ENCODE measurements at places on chromosomes 13 and 19. TPM values are rescaled to one million over a fixed set of nuclear protein-coding genes. Genes with fewer than 3 reads are reported as not detected.
A peak's percentile ranks its signal among the peaks of the same experiment; 100 is the strongest.

DNA sequence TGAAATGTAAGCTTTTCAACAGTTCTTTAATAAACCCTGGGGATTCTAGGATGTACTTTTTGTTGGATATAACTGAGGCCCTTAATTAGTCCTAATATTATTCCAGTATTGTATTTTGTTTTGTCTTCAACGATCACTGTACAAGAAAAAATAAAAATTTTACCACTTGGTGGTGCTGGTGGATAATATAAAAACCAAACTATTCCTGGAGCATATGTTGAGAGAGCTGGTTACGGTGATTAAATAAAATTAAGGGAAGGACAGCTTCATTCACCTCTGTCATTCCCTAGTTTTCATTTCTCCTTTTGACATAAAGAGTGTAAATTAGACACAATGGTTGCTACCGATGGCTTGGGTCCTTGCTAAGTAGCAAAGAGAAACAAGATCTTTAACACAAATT, 598.6 kb upstream of the PCDH20 start:
- DNase-seq, result no peak

DNA sequence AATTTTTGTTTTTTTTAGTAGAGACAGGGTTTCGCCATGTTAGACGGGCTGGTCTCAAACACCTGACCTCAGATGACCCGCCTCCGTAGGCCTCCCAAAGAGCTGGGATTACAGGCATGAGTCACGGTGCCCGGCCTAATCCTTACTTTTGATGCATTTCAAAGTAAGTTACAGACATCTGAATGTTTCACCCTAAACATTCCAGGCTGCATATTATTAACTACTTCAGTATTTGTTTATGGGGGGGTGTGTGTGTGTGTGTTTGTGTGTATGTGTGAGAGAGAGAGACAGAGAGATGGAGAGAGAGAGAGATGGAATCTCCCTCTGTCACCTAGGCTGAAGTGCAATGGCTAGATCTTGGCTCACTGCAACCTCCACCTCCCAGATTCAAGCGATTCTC, 13.1 kb downstream of the SULT2B1 start:
- no peak for DNase-seq

- DNase-seq, result peak; percentile 25
Measured at GRCh38 chr13:21625366-21625765, 21.4 kb upstream of the MICU2 start.

GRCh38 chr13:93345770-93346169, 119.2 kb downstream of the GPC6 start:
- no peak for DNase-seq

DNA sequence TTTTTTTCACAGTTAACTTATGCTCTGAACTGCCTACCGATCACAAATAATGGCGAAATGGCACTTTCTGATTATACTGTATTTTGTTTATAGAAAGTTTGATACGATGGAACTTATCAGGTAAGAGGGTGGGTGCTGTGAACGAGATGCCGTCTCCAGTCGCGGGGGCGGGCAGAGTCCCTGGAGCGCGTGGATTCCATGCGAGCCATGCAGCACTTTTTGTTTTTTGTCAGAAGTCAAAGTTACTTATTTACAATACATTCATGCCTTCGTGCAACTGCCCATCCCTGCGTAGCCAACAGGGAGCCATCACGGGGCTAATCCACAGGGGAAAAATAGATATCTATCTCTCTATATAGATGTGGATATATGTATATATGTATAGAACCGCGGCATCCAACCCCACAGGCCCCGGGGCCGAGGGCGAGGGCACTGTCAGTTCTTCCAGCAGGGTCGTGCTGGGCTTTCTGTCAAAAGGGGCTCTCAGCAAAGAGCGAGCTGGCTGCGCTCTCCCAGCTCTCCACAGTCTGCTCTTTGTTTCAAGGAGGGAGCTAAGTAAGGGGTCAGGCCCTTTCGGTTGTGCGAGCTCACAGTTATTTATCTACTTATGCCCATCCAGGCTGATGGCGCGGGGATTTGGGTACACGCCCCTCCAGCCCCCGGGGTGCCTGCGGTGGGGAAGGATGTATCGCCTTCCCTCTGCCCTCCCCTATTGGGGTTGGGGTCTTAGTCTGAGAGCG, 3.4 kb downstream of the SLITRK1 start:
- DNase-seq, result no peak

DNA sequence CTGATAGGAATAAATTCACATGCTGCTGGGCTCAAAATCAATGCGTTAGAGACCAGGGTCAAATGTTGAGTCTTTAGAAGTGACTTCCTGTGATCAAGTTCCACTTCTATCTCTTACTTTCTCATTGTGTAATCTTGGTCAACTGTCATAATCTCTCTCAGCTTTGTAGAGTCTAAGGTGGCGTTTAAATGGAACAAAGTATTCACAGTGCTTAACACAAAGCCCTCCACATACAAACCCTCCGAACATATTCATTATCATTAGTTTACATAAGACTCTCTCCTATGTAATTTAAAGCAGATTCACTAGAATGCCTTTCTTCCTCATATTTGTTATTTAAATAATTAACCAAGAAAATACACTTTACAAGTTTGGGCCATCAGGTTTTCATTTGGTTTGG, 1044.1 kb downstream of the EFNB2 start:
- no peak for DNase-seq

DNA sequence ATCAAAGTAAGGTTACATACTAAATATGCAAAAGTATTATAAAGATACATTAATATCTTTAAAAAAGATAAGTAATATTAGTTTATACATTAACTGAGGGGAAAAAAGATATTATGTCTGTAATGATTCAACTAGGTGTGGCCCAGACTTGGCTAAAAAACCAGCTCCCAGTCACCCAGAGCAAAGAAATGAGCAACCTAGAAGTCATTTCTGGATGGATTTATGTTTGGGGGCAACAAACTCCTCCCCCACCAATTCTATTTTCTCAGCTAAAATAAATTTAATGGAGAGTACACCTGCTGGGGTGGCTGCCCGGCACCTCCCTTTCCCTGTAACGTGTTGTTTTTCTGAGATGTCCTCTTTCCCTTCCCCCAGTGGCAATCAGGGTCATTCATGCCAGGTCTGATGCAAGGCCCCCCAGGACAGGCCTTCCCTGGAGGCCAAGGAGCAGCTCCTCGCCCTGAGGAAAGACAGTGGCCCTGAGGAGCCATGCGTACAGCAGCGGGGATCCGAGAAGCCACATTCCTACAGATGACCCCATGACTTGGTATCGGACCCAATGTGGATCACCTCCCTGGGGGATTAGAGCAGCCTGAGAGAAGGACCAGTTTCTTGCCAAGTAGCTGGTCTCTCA, 78.6 kb upstream of the DOCK9 start:
- no peak for DNase-seq

The LILRA1 gene
- total RNA-seq, result not detected

GRCh38 chr13:100387416-100387815, 201.2 kb downstream of the GGACT start:
- no peak for DNase-seq

- no peak for DNase-seq
Measured at GRCh38 chr13:39269411-39269810, 231.2 kb downstream of the NHLRC3 start.

DNA sequence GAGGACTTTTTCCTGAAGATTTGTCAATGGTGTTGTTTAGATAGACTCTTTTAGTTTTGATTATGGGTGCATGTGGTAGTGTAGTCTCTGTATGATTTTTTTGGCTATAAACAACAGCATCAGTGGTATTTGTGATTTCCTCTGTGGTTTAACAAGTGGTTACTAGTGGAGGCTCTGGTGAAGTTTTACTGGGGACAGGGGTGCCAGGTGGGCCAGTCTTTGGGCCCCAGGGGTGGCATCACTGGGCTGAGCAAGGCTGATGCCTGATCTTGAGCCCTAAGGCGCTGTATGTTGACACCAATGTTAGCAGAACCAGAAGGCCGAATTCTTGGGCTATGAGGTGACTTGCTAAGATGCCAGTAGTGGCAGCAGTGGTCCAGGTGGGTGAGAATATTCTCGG, 811.4 kb downstream of the DACH1 start:
- DNase-seq, result no peak

- DNase-seq, result no peak
Measured at GRCh38 chr13:91825516-91825915, 427.1 kb downstream of the GPC5 start.

GRCh38 chr13:99386911-99387788, 80.0 kb upstream of the GPR183 start:
- peak; percentile 94 for DNase-seq

- no peak for DNase-seq
Measured at GRCh38 chr13:103866048-103866447, 799.8 kb upstream of the SLC10A2 start.

GRCh38 chr13:46405457-46405856, 18.4 kb upstream of the RUBCNL start:
- no peak for DNase-seq

- no peak for DNase-seq
Measured at GRCh38 chr13:105450784-105451183, 1084.7 kb downstream of the EFNB2 start.

DNA sequence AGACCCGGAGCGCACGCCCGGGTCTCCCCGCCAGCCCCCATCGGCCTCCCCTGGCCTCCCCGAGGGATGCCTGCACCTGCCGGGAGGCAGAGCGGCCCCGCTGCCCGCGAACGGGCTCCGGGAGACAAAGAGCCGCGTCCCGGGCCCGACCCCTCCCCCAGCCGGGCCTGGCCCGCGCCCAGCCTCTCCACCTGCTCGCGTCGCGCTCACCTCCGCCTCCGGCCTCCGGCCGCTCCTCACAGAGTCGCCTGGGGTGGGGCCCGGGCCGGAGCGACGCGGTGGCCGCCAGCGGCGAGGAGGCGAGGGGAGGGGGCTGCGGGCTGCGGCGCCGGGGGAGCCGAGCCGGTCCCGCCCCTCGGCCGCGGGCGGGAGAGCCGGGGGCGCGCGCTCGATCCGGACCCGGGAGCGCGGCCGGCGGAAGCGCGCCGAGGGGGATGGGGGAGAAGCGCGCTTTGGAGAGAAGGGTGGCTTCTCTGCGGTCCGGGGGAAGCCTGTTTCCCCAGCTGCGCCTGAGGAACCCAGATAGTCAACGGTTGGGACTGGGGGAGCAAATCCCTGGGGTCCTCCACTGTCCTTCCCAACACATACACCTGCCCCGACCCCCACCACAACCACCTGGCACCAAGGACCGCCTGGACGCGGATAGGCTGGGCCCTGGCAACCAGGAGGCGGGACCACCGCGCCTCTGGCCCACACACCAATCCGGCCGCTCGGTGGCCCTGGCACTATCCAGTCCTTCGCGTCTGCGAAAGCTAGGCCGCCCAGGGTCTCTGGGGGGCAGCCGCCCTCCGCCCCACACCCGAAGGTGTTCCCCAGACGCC, at the start of gene PRR36:
PRR36 (minus strand) TSS at position 315 of the 821 bp plus-strand sequence. CDS start 701 bp downstream, outside the sequence.
- peak; percentile 48 for DNase-seq

DNA sequence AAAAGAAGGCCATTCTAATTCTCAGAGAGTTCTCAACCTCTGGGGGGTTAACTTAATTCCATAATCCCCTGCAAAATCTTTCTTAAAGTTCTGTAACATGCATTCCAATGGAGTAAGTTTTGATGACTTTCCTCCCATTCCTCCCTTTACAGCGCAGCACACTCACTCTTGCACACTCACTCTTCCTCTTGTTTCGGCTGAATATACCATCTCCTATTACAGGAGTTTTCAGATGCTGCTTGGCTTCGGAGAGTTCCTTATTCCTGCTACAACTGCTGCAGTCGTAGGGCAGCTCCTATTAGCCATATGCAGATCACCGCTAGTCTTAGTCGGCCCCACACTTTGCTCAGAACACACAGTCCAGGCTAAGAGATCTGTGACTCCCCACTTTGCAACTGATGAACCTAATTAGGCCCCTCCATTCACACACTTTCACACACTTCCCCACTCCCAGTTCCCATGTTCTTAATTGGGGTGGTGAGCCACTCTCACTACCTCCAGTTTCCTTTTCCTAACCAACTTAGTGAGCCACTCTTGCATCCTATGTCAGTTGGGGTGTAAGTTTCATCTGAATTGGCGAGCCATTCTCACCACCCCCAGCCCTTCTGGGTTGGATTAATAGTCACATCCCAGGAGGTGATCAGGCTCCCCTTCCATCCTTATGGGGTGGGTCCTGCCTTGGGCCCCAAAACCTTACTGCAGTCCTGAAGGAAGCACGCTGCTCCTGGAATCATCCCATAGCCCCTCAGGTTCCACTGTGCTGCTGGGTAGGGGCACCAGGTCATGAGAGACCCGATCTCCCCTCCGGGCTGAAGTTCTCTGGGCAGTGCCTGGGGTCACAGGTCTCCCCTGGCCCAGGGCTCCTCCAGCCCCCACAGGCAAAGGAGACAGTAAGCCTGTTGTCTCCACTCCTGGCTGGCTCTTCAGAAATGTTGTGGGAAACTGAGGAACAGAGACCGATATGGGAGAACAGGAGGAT, 53.9 kb downstream of the OR10H4 start:
- DNase-seq, result no peak

DNA sequence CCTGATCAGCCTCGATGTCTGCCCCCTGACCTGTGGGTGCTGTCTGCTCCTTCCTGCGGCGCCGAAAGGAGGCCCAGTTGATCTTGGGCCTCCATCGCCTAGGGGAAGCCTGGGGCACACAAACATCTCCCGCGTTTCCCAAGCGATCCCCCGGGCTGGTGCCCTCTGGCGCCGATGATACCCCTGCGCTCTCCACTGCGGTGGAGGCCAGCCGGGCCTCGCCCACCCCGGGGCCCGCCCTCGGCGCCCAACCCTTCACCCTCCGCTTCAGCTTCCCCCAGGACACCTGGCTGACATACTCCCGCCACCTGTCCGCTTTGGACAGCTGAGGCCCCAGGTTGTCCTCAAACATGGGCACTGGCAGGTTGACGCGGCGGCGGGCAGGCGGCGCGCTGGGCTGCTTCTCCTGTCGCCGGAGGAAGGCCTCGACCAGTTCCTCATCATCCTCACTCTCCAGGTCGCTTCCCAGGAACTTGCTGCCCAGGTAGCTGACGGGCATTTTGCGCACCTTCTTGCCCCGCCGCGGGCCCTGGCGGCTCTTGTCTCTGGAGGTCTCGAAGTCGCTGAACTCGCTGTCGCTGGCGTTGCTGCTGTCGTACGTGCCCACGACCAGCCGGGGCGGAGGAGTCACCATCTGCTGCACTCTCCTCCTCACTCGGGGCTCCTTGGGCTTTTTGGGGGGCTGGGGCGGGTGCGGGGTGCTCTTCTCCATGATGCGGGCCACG, 1.3 kb downstream of the CCDC8 start:
- no peak for DNase-seq

DNA sequence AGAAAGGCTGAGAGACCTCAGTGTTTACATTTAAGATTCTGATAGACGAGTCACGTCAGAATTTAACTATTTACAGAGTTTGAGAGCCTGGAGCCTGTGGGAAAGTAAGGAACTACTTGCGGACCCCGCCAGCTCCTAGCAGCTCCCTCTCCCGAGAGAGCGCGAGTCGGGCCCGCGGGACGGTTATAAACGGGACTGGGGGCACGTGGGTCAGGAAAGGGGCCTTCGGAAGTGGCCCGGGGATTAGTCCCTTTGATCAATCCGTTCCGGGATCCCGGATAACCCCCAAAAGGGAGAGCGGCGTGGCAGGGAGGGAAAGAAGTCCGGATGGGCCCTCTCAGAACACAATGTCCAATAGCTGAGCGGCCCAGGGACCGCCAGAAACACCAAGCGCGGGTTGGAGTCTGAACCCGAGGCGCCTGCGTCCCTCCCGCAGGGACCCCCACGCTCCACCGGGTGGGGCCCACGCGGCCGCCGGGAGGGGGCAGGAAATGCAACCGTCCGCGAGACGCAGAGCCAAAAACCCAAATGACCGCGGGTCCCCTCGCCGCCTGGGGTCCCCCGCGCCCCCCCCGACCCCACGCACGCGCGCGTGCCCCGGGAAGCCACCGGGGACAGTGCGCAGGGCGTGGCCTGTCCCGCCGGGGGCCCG, 3.6 kb downstream of the ZIC5 start:
- DNase-seq, result no peak
